ENCODE measurements at places on chromosomes 7 and 10.

DNA sequence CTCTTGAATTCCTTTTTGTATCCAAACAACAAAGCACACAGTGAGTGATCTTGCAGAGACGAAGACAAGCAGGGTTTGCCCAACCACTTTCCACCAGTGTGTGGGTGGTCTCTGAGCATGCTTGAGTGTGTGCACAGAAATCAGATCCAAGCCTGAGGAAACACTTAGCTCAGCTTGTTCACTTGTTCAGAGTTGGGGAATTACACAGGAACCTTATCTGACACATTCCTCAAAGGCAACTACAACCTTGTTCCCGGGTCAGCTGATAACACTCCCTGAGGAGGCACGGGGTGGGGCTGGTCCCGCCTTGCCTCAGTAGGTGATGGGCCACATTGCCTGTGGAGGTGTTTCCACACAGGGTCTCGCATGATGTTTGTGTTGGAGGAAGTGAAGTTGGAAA, 216.9 kb downstream of the DYNC1I1 start:
- no peak for DNase-seq

- DNase-seq = no peak
These were observed 169.0 kb downstream of the AHR start for GRCh38 chr7:17467386-17467945.

DNA sequence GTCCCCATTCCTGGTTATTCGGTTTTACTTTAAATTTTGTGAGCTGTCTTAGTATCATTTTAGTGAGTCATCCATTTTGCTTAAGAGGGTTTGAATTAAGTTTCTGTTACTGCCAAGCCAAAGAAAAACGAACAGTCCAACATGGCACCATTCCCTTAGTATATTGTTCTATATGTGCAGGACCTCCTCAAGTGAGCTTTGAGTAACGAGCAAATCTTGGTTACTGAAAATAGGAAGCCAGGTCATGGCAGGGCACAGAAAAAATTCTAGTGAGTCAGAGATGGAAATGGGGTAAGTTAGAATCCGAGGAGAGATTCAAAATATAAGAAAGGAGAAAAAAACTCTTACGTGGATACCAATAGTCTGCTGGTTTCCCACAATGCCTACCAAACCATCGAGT, 292.9 kb downstream of the BAMBI start:
- DNase-seq = no peak

DNA sequence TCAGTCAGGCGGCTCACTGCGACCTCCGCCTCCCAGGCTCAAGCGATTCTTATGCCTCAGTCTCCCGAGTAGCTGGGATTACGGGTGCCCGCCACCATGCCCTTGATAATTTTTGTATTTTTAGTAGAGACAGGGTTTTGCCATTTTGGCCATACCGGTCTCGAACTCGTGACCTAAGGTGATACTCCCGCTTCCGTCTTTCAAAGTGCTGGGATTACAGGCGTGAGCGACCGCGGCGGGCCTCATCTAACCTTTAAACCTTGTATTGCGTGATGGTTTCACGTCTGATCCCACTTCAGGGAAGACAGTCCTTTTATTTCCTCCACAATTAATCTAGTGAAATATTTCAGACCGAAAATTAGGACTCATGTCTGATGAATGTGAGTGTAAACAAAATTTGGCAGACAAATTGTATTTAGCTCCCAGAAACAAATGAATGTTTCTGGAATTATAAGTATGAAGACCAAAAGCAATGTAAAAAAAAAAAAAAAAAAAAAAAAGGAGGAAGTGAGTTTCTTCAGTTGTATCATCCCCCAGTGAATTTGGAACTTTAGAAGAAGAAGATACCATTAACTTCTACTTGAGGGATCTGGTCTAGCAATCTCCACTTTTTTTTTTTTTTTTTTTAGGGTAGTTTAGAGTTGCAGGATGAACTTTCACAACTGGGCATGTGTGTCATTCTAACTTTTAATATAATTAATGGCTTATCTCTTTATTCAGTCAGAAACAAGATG, 1.6 kb downstream of the NUP42 start:
- DNase-seq = no peak

DNA sequence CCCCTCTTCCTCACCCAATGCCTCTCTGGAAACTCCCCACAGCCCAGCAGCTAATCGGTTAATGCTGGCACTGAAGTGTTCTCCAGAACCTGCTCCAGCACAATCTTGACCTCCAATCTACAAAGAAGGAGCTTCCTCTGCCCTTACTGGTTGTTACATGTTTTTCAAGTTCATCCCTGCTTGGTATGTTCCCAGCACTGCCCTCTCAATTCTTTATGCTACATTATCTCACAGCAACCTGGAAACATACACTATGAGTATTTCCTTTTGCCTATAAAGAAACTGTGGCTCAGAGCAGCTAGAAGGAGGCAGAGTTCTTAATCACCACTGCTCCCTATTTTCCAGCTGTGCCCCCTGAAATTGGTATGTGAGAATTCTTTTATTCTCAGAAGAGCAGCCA, 84.1 kb upstream of the KMT2E start:
- DNase-seq = no peak

DNA sequence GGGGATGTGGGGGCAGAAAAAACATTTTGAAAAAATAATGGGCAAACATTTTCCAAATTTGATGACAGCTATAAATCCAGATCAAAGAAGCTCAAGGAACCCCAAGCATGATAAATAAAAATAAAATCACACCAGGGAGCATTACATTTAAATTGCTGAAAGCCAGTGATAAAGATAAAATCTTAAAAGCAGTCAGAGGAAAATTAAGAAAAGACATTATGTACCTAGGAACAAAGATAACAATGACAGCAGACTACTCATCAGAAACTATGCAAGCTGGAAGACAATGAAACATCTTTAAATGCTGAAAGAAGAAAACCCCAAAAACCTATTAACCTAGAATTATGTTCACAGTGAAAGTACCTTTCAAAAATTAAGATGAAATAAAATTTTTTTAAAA, 23.3 kb downstream of the NEUROG3 start:
- DNase-seq = no peak

DNA sequence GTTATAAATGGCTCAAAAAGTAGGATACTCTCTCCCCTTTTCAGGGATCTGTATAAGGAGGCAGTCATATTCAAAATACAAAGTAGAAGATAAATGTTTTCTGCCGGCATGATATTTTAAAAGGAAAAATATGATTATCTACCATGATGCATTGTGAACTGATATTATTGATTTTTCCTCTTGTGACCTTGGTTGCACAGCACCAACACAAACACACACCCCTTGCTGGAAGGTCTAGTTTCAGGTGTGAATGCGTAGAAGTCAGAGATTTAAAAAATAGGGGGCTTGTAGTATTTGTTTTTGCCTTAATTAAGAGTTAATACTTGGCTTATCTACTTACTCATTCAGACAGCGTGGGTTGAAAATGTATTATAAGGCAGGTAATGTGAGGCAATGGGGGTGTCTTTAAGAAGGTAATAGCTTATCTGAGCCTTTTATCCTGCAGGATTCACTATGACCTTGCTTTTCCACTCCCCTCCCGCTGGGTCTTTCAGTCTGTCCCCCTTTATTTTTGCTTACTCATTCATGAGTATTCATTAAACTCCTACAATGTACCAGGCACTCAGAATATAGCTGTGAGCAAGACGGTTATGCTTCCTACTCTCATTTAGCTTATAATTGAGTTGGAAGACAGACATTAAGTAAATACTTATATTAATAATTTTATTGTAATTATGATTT, 390.6 kb downstream of the SDK1 start:
- no peak for DNase-seq

- DNase-seq = no peak
These were observed 114.3 kb upstream of the ODAD2 start for GRCh38 chr10:28113202-28113601.

DNA sequence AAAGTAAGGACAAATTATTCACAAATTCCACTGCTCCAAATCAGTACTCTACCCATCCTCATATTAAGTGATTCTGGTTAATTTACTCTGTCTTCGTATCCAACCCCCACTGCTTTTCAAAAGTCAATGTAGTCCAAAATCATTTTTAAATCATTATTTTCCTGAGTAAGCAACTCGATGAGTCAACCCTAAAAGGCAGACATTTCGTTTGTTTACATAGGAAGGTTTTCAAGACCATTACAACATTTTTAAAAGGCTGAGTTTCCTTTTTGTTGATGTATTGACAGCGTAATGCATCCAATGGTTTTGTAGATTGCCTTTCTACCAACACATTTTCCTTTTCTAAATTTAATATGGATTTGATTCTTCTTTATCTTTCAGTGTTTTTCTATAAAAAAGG, 523.0 kb upstream of the ANKRD30A start:
- no peak for DNase-seq

DNA sequence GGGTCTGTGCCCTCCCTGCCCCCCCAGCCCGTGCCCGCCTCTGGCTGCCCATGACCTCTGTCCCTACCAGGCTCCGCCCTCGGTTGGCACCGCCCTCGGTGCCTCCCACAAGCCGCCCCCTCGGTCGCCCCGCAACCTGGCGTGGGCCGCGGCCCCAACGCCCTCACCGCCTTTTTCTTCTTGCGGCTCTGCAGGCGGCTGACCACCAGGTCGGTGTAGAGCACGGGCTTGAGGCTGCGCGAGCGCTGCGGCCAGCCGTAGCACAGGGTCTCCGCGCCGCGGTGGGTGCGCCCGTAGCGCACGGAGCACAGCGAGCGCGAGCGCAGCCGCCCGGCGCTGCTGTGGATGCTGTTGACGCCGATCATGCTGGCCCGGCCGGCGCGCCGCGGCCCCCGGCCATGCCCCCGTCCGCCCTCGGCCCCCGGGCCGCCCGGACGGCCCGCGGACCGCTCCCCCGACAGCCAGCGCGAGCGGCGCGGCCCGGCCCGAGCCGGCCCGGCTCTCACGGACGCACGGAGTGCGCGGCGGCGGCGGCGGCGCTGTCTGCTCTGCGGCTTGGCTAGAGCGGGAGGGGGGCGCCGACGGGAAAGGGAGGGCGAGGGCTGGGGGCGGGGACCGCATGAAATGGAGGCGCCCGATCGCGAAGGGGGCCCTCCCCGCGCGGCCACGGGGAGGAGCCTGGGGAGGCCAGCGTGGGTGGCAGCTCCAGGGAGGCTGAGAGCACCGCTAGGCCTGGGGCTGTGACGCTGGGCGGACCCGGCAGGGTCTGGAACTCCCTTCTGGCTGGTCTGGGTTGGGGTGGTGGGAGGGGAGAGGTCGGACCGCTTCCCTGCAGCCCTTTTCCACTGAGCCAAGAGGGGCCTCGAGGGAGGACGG, 9.6 kb downstream of the PSD start:
- DNase-seq = no peak

GRCh38 chr10:9331583-9332008, 1277.1 kb downstream of the GATA3 start:
- DNase-seq = no peak

DNA sequence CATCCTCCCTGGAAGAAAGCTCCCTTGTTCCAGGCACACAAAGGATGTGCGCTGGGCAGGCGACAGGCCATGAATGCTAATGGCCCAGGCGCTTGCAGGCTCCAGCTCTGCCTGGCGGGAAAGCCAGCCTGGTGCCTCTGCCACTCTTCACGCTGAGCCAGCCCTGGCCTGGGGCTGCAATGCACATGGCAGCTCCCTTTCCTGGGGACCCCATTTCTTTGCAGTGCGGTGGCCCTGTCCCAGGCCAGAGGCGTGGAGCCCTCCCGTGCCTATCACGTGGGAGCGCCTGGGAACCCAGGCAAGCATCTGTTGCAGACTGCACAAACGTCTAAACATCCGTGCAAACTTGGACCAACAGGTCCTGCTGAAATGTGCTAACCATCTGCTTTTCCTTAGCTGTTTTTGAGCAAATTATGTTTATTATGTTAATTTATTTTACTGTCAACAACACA, 152.1 kb upstream of the LYZL2 start:
- DNase-seq = no peak

DNA sequence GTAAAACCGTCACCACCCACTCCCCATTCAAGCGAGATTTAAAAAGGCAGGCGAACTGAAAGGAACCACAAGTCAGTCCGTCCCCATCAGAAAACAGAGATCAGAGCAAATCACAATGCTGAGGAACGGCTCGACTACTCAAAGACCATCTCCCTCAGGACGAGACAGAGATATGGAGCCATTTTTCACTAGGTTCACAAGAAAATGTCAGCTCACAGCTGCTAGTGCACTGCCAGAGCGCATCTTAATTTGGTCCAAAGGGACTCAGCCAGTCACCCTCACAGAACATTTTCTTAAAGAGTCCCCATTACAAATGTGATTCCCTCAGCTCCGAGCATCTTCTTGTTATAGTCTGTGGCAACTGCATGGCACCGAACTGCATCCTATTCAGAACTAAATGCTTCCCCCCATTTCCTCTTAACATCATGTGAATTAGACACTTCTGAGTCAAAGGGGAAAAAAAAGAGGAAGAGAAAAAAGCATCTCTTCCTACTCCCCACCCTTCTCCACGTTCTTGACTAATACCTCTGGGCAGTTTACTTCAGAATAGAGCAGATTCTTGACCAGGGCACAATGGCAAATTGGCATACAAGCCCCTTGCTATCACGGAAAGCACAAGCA, 683.9 kb downstream of the MAGI2 start:
- no peak for DNase-seq

DNA sequence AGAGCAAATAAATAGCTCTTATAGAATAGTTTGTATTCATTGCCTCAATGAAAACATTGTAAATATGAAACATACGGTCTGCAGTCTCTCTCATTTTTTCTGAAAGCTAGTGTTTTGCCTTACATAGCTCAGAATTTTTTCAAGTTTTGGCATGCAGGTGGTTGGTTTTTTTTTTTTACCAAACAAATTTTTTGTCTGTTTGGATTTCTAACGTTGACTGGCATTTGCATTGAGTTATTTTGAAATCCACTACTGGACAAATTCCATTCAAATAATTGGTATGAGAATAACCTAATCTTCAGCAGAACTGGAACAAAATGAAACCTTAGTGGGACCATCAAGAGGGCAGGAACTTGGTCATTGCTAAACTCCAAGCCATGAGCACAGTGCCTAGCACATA, 107.6 kb upstream of the SAMD8 start:
- DNase-seq = no peak

GRCh38 chr7:84073186-84073875, 121.3 kb downstream of the SEMA3A start:
- no peak for DNase-seq

DNA sequence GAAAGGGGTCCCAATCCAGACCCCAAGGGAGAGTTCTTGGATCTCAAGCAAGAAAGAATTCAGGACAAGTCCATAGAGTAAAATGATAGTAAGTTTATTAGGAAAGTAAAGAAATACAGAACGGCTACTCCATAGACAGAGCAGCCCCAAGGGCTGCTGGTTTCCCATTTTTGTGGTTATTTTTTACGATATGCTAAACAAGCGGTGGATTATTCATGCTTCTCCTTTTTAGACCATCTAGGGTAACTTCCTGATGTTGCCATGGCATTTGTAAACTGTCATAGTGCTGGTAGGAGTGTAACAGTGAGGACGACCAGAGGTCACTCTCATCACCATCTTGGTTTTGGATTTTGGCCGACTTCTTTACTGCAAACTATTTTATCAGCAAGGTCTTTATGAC, 1033.4 kb downstream of the SORCS3 start:
- DNase-seq = no peak

- no peak for DNase-seq
These were observed 179.7 kb downstream of the PTPN20 start for GRCh38 chr10:47090903-47091302.

DNA sequence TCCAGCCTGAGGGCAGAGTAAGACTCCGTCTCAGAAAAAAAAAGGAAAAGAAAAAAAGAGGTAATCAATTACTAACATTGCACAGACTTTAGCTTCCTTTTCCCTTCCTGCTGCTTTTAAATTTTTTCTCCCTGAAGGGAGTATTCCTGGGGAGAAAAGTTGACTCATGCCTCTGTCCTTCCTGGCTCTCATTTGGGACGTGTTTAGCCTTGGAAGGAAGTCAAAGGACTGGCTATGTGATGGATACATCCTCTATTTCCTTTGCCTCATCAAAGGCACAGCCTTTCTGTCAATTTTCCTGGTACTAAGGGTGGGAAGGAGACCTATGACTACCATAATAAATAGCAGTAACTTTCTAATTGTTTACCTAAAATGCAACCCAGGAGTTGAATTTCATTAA, 77.6 kb downstream of the ITGA8 start:
- DNase-seq = no peak

All from esophagus squamous epithelium (tissue), 5 donors.